ENCODE measurements at places on chromosomes 1 and 21.

- DNase-seq, result no peak
These were observed 2.6 kb upstream of the TENT5B start for GRCh38 chr1:27015260-27015659.

GRCh38 chr1:157198619-157199420 is 60.6 kb upstream of the ETV3 start:
- DNase-seq, result no peak

DNA sequence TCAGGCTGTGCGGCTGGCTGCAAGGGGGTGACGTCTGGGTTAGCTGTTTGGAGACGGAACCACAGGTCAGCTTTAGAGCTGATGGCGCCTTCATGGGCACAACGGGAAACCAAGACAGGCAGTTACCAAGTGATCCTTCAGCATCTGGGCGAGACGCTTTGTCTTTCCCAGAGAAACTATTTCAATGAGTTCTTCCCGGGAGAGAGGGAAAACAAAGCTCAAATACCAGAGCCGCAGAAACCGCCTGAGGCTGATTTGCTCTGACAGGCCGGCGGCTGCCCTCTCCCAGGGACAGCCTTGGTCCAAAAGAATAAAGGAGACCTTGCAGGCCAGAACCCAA is 76.5 kb downstream of the CD58 start:
- DNase-seq, result peak; percentile 93

DNA sequence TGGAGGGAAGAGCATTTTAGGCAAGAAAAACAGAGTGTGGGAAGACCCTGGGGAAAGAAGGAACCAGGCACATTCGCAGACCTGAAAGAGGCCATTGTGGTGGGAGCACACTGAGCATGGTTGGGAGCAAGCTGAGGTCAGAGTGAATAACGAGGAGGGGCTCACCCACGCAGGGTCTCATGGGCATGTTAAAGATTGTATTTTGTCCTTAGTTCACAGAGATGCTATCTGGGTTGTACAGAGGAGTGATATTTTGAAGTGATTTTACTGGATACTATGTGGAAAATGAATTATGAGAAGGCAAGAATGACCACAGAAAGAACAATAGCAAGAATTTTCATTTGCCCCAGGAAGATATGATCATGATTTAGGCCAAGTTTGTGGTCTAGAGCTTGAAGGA is 578.3 kb upstream of the NR5A2 start:
- DNase-seq, result no peak

DNA sequence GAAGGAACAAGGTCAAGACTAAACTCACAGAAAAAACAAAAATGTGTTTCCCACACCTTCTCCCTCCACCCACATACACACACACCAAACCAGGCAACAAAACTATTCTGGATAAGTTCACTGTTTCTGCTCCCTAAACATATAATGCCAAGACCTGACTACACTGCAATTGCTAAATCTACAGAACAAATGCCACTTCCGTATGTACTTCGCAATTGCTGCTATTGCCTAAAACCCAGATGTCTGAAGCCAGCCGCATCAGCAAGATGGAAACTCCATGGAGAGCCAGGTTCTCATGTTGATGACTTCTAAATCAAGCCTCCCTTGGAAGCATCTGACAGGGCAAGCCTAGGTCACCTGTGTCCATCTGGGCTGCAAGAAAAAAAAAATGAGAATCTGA is 8.3 kb upstream of the AIM2 start:
- no peak for DNase-seq

Measured in M059J (cell line).